ENCODE measurements at places on chromosomes 6 and 20.

GRCh38 chr6:6701864-6702263, 113.3 kb downstream of the LY86 start:
- DNase-seq = no peak

DNA sequence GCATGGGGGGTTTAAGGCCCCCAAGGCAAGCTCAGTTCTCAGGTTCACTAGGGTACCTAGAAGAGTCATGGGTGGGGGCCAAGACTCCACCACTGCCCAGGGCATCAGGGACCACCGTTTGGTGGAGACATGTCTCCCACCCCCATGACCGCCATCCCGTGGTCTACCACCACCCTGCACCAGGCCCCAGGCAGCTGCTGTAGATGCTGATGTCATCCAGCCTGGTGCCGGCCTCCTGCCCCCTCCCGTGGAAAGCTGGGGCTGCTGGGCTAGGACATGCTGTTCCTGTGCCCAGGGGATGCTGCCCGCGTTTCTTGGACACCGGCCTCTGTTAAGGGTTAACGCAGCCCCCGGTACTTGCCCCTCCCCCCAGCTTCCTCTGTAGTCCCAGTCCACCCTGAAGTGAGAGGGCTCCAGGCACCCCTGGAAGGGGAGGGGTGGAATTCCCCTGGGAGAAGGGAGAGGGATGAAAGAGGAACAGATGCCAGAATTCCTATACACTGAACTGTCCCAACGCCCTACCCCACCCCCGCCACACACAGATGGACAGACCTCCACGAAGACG, 587 bp downstream of the IP6K3 start:
- no peak for DNase-seq

DNA sequence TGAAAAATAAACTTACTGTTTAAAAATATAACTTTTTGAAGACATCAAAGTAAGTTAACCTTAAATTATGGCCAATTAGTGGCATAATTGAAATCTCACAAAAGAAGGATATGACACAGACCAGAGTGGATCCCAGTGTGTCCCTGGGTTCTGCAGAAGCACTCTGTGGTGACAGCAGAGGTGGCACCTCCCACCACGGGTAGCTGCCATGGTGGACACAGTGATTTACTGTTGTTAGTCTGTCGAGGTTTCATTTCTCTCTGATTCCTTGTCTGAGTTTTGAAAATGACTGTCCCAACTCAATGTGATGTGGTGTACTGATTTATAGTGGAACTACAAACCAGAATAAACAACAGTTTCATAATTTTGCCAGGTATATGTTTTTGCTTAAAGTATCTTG, 76.5 kb downstream of the TULP4 start:
- DNase-seq = no peak

GRCh38 chr20:59159091-59159490, 4.5 kb upstream of the ZNF831 start:
- DNase-seq = no peak

DNA sequence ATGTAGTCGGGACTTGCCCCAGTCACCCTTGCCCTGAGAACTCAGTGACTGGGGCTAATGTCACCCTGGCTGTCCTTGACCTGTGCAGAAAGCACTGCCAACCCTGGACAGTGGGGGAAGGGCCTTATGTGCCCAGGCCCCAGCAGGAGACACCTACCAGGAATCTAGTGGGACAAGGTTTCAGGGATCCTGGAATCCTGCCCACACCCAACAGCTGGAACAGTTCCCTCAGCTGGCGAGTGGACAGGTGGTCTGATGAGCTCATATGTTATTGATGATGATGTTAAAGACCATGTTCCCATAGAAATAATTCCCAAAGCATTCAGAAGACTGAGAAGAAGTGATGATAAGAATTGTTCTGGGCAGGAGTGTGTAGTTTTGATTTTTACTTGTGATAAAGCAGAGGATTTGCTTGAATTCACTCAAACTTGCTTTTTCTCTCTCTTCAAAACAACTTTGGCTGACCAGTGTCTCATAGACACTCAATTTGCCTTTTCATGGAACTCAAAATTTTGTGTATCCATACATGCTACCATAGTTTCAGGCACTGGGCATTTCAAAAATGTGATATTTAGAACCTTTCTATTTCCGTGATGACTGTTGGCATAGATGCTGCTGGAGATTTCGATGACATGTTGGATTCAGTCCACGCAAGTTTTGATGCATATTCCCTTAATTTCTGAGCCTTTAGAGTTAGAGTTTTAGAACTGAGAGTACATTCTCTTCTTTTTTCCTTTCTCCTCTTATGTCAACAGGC, 79.3 kb downstream of the SLC22A3 start:
- no peak for DNase-seq

GRCh38 chr6:14876778-14877613, 368.9 kb upstream of the JARID2 start:
- DNase-seq = no peak

DNA sequence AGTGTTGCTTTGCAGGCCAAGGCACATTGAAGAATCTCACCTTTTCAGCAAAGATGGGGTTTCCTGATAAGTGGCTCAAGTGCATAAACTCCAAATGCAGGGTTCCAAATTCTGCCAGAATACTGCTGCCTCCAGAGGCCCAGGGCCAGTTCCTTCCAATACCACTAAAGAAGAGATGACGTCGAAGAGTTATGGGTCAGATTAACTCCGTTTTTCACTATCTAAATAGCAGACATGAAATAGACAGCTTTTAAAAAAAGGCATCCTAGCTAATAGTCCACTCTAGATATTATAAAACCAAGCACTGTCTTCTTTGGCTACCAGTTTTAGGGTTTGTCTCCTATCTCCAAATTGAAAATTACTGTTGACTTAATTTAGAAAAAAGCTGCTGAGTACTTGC, 126.3 kb upstream of the FAM184A start:
- no peak for DNase-seq

DNA sequence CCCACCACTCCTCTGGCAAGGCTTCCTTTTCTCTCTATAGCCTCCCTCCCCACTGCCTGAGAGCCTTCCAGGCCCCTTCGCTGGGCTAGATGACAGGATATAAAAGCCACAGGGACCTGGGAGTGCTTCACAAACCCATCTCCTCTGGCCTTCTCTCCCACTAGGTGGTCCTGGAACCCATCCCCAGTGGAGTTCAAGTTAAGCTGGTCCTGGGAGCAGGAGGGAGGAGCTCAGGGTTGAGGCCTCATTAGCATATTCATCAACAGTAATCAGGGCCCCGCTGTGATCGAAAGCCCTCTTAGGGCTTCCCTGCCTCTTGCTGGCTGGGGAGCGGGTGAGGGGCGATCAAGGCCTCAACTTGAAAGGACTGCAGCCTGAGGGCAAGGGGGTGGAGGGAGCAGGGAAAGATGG, 9.1 kb downstream of the EBF4 start:
- DNase-seq = no peak

- no peak for DNase-seq
Observed at GRCh38 chr6:114281496-114281895, 61.3 kb downstream of the HS3ST5 start.

- DNase-seq = no peak
Observed at GRCh38 chr6:90547991-90548390, 38.9 kb downstream of the MAP3K7 start.

DNA sequence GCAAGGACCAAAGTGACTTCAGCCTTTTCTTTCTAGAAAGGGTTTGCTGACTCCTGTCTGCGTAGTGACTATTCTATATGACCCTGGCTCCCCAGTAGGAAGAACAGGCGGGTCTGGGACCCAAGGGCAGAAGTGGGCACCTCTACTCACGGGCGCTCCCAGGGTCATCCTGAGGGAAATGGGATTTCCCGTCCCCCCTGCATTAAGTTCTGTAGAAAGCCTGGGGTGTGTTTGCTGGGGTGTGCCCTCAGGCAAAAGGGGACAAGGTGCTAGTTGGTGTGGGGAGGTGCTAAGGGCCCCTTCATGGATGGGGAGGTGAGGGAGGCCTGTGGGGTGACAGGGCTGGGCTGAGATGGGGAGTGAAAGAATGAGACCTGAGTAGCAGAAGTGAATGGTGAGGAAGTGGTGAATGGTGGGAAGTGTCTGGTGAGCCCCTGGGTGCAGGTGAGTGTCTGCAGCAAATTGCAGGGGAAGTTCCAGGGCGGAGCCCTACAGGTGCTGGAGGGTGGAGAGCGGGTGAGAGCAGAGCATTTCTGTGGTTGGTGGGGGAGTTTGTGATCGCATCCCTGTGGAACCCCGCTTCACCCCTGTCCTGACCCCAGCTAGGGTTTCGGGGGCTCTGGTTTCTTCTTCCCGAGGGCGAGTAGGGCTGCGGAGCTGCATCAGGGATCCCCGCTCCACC, 21.1 kb downstream of the RAET1L start:
- DNase-seq = peak; percentile 62

DNA sequence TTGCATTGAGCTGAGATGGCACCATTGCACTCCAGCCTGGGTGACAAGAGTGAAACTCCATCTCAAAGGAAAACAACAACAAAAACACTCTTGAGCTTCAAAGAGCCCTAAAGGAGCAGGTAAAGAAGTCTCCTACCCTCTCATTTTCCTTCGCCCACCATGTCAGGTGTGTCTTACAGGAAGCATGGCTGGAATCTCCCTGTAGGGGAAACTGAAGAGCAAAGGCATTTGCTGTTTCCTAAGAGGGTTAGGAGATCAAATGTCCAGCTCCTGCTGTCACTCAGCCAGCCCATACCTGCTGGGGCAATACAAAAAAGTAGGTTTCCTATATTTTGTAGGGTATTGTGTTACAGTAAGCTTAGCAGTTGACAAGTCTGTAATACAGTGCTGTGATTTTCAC, 43.3 kb downstream of the SPATA2 start:
- no peak for DNase-seq

- no peak for DNase-seq
Observed at GRCh38 chr6:156720691-156721685, 56.2 kb upstream of the ARID1B start.

GRCh38 chr6:87391334-87391733, 16.4 kb upstream of the CFAP206 start:
- no peak for DNase-seq

GRCh38 chr6:106448000-106448426, 87.5 kb downstream of the CRYBG1 start:
- peak; percentile 4 for DNase-seq

DNA sequence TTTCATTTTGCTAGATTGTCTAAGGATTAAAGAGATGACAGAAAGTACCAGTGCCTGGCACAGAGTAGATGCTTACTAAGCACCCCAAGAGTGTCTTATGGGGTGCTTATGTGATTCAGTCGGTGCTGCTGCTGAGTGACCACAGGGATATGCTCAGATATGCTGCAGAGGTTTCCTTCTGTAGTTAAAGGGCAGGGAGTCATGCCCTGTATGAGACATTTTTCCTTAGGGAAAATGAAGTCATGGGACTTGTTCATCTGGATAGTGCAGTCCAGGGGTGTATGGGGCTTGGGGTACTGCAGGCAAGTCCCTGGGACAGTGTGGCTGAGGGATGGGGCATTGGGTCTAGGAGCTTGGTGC, 25.1 kb downstream of the TOX2 start:
- no peak for DNase-seq

- DNase-seq = no peak
Observed at GRCh38 chr20:46551522-46552381, 1.3 kb upstream of the OCSTAMP start.

DNA sequence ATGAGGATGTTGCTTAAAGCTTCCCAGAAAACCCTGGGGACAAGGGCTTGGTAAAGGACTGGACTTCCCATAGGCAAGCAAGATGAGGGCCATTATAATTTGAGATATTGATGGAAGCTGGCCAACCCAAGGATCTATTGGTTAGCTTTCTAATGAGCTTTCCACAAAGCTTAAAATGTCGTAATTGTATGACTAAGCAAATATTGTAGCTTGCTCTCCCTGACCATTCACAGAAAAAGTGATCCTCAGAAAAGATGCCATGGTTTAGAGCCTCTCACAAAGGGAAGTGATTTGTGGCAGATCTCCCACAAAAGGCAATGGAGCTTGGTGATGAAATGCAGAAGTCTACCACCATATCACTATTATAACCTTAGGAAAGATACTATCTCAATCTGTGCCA, 13.6 kb downstream of the IL17F start:
- DNase-seq = no peak

- no peak for DNase-seq
Observed at GRCh38 chr20:9523636-9524035, 9.2 kb downstream of the LAMP5 start.

DNA sequence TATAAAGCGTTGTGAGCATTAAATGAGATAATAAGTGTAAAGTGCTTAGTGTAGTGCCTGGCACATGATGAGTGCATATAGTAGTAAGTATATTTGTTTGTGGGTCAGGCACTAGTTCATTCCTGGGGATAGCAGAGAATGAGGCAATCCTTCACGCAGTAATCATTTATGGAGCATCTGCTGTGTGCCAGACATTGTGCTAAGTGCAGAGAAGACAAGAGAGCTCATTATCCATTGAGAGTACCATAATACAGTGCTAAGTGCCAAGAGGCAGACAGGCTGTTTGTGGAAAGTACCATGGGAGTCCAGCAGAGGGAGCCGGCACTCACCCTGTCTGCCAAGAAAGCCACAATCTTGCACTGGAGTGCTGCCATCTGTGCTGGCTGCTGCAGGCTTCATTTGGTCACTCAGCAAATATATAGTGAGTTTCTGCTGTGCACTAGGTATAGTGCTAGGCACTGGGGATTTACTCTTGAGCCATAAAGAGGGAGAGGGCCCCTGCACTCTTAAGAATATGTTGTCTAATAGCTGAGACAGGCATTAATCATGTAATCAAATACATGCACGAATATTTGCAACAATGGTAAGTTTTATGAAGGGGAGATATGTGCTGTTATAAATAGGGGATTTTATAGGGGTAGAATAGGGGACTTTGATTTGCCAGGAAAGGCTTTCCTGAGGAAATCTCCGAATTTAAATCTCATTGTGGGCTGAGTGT, 12.9 kb upstream of the MROH8 start:
- DNase-seq = peak; percentile 71

GRCh38 chr6:147166992-147167391, 37.2 kb upstream of the STXBP5 start:
- DNase-seq = no peak

DNA sequence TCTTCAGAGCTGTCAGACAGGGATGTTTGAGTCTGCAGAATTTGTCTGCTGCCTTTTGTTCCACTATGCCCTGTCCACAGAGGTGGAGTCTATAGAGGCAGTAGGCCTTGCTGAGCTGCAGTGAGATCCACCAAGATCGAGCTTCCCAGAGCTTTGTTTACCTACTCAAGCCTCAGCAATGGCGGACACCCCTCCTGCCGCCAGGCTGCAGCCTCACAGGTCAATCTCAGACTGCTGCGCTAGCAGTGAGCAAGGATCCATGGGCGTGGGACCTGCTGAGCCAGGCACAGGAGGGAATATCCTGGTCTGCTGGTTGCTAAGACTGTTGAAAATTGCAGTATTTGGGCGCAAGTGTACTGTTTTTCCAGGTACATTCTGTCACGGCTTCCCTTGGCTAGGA, 28.4 kb upstream of the RAB32 start:
- DNase-seq = no peak

DNA sequence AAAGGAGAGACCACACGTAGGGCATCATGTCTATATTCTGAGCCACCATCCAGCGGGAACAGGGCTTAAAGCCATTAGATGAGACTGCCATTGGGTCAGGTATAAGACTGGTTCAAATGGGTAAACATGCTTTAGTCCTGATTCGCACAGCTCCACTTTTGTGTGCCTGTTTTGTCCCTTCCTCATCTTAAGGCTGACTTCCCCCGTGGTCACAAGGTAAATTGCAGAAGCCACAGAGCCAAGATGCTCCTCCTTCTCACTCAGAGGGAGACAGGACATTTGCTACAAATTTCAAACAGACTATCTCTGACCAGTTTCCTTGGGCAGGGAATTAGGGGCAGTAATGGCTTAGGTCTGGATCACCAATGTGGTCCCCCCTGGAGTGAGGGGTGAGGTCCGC, 11.4 kb upstream of the IFNGR1 start:
- DNase-seq = no peak

Measured in activated CD4-positive, alpha-beta T cell treated with anti-CD3 and anti-CD28 coated beads, Interleukin-2, amount 50 U/mL, for 1 hour (primary cell).